Esophagus muscularis mucosa (tissue), 4 donors: ENCODE measurements at places on chromosomes 4 and X. TPM values are rescaled to one million over a fixed set of nuclear protein-coding genes. Genes with fewer than 3 reads are reported as not detected.
A peak's percentile ranks its signal among the peaks of the same experiment; 100 is the strongest.

Gene ARHGAP10
- 186 TPM for total RNA-seq

Gene EXOC1L
- total RNA-seq, result not detected

Gene DRP2
- total RNA-seq, result 0.50 TPM

Gene KIAA1210
- total RNA-seq, result not detected

DNA sequence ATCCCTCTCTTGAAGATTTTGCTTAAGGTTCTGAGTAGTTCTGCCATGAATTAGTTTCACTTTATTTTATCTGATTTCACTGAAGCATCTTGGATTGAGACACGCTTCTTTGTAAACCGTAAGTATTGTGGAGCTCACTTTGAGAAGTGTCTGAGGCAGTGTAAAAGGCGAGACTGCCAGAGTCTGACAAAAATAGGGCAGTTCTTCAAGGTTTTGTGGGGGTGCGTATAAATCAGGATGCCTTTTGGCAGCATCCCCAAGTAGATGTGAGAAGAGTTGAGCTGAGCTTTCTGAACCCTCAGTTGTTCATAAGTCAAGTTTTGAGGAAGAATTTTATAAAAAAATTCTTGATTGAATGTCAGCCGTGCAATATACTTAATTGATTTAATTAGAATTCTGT, 76.3 kb downstream of the RBPJ start:
- peak overlapping the region; percentile 28 for H3K27ac ChIP-seq
- H3K27me3 ChIP-seq, result no peaks in the 10 kb centered on the region
- H3K4me1 ChIP-seq, result peaks cover under 1% of the 10 kb centered on the region
- no peak for DNase-seq
- no peaks in the 10 kb centered on the region for H3K36me3 ChIP-seq

DNA sequence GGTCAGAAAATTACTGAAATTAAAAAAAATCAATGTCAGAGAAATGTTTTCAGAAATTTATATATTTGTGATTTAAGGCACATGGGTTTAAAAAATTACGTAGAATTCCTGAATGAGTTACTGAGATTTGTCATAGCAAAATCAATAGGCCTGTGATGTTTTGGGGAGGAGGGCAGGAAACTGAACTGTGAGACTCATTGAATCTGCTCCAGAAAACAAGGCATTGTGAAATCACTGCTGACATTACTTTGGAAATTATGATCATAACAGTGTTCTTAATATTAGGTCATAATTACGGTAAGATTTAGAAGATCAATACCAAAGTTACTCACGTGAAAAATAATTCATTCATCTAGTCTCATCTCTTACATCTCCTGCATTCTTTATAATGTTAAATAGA, 5.3 kb downstream of the FGF5 start:
- H3K36me3 ChIP-seq, result no peaks in the 10 kb centered on the region
- H3K4me3 ChIP-seq, result no peak overlapping the region
- DNase-seq, result no peak
- H3K4me1 ChIP-seq, result no peaks in the 10 kb centered on the region
- H3K27me3 ChIP-seq, result peaks cover 15% of the 10 kb centered on the region
- no peak overlapping the region for H3K27ac ChIP-seq

DNA sequence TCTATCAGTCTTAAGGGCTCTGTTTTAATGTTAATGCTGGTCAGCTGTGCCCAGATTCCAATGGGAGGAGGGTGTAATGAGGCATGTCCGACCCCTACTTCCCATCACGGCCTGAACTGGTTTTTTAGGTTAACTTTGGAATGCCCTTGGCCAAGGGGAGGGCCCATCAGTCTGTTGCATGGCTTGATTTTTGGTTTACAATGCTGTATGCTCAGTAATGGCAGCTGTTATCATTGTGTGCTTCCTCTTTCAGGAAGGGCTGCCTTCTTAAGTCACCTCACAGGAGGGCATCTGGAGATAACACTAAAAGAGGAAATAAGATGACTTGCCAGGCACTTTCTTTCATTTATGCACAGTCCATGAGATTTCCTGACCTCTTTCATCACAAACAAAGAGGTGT, 36.3 kb downstream of the ATXN3L start:
- no peak overlapping the region for H3K27ac ChIP-seq
- H3K36me3 ChIP-seq, result no peaks in the 10 kb centered on the region
- H3K27me3 ChIP-seq, result no peaks in the 10 kb centered on the region
- DNase-seq, result no peak
- no peak overlapping the region for H3K4me3 ChIP-seq

DNA sequence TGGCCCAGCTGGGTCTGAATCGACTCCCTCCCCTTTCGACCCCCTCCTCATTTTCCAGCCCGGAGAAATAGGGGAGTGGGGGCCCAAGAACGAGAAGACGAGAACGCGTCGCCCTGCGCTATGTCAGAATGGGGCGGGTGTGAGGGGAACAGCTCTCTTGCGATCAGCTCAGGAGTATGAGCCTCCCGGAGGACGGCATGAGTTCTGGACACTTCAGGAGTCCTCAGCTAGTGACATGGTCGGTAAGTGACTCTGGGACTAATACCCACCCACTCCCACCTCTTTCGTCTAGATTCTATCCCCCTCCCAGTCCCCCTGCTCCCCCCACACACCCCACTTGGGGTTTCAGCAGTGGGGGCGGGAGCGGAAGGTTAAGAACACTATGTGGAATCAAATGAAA, 944 bp downstream of the KLF8 start:
- H3K36me3 ChIP-seq, result no peaks in the 10 kb centered on the region
- H3K27ac ChIP-seq, result peak overlapping the region; percentile 85
- DNase-seq, result no peak
- H3K27me3 ChIP-seq, result no peaks in the 10 kb centered on the region
- peaks cover 14% of the 10 kb centered on the region for H3K4me1 ChIP-seq

GRCh38 chr4:159422019-159422418, 319.1 kb downstream of the RAPGEF2 start:
- H3K4me3 ChIP-seq, result no peak overlapping the region
- no peak for DNase-seq
- H3K36me3 ChIP-seq, result no peaks in the 10 kb centered on the region
